ENCODE measurements at places on chromosomes 3 and 15.

- DNase-seq, result no peak
These were observed 204.1 kb upstream of the DPH6 start for GRCh38 chr15:35750051-35750450.

DNA sequence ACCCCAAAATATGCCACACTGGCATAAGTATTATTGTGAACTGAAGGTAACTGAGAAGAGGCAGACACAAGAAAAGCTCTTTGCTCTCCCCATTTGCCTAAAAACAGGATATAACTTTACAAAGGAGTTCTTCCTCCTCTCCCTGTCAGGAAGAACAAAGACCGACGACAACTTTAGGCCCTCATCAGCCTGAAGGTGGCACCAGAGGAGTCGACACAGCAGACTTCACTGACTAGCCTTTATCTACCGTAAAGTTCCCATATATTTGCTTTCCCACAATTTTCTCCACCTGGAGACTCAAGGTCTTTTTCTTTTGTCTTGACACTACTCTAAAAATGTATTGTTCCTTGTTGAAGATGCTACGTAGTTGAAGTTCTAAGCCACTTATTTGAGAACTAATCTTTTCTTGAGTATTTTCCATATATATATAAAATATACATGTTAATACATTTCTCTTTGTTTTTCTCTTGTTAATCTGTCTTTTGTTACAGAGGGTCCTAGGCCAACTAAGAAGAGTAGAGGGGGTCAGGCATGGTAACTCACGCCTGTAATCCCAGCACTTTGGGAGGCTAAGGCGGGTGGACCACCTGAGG is 16.2 kb upstream of the XIRP1 start:
- DNase-seq, result peak; percentile 74

DNA sequence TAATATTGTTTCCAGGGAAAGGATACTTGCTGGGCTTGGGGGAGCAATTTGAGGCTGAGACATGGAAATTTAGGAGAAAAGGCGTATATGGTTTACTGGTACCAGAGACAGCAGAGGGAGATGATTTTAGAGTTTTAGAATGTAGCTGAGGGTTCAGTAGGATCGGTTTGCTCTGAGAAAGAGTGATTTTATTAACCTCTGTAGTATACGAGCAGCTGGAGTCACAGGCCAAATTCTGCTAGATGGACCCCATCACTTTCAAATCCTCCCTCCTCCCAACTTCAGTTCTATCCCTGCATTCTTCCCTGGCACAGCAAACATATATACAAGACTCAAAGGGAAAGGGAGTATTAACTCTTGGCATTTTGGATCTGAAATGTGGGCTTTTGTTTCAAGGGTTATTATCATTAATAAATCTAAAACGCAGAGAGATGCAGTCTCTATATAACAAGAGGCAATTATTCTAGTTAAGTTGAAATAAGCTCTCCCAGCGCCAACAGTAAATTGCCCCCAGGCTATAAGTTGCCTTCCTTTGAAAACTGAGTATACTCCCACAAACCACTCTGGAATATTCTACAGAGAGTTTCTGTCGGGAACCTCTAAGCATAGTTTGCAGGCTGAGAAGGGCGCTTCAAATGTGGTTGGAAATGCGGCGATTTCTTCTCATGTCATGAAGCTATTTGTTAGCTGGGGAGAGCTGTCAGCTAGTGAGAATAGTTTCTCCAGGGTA is 5.4 kb downstream of the CRABP1 start:
- no peak for DNase-seq

GRCh38 chr3:46477145-46477544 is 12.4 kb upstream of the LTF start:
- DNase-seq, result no peak

DNA sequence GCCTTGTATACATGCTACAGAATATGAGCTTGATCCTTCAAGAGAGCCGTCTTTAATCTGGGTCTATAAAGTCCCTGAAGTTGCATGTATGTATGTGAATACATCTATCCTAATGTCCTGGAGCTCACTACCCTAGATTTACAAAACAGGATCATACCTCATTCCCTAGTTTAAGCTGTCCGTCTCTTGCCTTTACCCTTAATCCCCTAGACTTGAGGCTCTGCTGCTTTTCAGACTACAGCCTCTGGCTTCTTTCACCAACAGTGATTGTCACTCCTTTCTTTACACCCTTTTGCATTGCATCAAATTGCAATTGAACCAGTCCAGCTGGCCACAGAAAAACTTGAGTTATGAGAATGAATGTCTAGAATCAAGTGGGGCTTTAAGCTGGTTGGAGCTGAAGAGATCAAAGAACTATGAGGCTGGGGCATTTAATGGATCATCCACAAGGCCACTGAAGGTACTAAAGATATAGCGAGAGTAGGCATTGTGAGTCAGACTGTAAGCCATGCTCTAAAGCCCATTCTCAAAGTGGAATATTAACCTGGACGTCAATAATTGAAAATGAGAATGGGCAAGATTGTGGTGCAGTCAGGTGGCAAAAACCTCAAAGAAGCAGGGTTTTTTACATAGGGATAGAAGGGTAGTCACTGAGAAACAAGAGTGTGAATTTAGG is 12.3 kb upstream of the PLD1 start:
- DNase-seq, result no peak

DNA sequence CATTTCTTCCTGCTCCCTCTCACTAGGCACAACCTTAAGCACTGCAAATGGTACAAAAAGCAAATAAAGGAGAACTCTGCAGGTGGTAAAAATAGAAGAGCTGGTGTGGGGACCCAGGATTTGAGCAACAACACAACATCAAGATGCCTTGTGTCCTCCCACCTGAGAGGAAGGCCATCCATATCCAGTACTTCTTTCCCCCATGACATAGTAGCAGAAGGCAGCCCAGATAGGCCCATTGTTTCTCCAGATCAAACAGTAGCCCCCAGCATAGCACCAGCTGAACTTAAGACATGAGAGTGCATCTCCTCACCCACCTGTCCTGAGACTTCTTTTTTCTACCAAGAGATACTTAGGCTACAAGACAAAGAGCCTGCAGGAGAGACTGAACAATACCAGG is 180.5 kb downstream of the GOLGA6L6 start:
- no peak for DNase-seq

DNA sequence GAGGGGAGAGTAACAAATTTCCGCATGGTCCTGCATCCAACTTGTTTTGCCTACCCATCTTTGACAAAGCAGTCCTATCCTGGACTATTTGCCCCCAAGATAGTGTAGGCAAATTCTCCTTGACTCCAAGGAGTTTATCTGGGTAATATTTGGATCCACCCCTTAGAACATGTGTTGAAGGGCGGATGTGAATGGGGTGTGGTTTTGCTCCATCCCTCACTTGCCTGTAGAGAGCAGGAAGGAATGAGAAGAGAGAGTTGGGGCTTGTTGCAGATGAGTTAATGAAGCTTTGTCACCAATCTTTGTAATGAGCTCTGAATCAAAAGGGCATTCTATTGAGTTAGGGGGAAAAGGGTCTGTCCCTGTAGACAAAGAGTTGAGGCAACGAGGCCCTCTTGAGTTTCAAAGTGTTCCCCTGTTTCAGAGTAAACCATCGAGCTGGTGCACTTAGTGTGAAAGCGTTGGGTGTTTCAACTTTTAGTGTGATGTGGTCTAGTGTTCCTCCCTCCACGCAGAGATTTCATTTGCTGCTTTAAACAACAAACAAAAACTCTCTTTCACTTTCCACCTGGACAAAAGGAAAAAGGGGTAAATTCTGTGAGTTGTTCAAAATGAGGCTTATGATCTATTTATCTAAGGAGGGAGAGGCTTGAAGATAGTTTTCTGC is 42.2 kb upstream of the PPARG start:
- no peak for DNase-seq

DNA sequence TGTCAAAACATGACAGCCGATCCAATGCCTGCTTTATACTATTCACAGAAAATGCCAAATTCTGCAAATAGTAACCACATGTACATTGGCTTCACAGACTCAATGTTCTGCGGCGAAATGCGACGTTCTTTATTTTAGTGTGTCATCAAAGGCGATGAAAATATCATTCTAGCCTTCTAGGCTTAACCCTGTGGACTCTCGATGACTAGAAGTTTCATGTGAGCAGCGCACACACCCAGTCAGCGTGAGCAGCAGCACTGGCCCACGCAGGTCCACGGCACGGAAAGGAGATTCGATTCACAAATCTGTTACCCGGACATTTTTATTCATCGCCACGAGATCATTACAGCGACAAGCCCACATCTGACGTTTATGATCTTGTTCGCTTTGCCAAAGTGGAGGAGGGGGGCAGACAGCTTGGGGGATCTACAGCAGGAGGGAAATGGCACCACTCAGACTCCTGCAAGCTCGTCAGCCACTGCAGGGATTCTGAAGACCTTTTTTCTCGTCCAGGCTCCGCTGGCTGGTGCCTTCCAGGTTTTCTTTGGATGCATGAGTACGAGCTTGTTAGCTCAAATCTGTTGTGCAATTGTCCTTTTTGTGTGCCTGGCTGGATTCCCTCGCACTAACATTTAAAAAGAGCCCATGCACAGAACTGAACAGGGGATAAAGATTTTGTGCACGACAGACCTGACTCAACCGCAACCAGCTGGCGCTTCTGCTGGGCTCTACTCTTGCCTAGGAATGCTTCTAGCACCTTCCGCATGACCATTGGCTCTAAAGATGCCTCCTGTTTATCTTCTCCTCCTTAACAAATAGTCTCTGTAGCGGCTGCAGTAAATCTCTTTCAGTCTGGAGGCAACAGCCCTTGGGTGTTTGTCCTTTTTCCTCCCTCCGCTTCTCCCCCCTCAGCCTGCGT is 938.4 kb downstream of the MCTP2 start:
- no peak for DNase-seq

- no peak for DNase-seq
These were observed 1.7 kb downstream of the TM4SF4 start for GRCh38 chr3:149476225-149476624.

DNA sequence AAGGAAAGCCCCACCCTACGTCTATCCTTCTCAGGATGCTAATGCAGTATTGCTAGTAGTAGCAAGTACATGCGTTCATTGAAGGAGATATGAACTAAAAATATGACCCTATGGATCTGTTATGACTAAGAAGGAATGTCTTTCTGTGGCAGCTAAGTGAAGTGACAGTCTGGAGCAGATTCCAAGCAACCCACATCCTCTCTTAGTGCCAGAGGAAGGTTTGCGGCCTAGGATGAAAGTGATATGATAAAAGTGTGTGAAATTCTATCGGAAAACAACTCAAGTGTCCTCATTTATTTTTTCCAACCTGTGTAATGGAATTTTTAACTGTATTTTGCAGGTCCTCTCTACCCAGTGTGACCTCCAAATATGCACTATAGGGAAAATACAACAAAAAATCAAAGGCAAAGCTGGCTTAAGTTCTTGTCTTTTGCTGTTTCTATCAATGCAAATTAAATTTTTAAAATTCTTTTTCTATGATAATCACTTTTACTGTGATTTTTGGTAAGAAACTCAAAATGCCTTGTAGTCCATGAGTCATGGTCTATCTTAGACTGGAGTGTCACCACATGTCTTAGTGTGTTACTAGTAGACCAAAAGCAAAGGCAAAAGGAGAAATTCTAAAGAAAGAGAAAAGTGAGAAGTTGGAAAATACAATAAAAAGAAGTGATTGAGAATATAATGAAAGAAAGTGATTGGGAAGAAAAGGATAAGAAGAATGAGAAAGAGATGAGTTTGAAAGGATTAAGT is 161.2 kb upstream of the TMCO5A start:
- DNase-seq, result peak; percentile 74

DNA sequence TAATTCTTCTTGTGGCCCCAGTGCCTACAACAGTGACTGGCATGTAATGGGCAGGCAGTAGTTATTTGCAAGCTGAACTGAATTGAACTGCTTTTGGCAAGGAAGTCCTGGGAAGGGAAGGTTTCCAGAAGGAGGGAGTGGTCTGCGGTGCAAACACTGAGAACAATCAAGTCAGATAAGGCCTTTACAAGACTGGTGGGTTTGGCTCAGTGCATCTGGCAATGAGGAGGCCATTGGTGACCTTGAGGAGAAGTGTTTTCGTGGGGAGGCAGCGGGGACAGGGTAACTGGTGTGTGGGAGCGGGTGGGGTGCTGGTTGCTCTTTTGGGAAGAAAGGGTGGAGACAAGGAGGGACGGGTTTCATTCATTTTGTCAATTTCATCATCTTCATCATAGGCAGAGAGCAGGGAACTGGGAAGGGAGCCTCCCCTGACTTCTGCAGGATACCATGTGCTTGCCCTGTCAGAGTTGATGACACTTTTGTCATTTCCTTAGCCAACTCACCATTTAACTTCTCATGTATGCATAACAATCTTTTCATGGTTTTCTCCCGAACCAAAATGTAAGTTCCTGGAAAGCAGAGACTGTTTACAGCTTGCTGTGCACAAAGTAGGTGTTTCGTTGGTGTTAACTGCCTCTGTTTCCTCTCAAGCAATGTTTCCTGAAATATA is 8.4 kb upstream of the EHD4 start:
- DNase-seq, result no peak

GRCh38 chr3:55180936-55181535 is 253.2 kb upstream of the LRTM1 start:
- peak; percentile 56 for DNase-seq

GRCh38 chr3:63585927-63586326 is 66.5 kb upstream of the SNTN start:
- DNase-seq, result no peak

DNA sequence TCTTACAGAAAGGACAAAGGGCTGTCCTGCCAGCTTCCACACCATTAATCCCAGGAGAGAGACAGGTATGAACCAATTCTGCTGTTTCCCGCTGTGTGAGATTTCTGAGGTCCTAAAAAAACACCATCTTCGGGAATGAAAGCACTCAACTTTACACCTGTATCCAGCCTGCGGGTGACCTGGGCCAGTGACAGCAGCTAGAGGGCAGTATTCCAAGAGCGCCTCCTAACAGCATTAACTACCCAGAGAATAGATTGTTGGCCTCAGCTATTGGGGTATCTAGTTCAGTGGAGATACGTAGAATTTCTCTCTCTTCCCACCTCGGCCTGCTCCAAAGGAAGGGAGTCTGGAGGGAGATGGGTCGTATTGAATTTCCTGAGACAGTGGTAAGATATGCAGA is 55.1 kb downstream of the WDR76 start:
- no peak for DNase-seq

GRCh38 chr3:108296239-108296638 is at the start of gene HHLA2:
TSS of gene HHLA2 (plus strand) at chr3:108296548. CDS start at chr3:108351814, 55,266 bp downstream.
- DNase-seq, result no peak

DNA sequence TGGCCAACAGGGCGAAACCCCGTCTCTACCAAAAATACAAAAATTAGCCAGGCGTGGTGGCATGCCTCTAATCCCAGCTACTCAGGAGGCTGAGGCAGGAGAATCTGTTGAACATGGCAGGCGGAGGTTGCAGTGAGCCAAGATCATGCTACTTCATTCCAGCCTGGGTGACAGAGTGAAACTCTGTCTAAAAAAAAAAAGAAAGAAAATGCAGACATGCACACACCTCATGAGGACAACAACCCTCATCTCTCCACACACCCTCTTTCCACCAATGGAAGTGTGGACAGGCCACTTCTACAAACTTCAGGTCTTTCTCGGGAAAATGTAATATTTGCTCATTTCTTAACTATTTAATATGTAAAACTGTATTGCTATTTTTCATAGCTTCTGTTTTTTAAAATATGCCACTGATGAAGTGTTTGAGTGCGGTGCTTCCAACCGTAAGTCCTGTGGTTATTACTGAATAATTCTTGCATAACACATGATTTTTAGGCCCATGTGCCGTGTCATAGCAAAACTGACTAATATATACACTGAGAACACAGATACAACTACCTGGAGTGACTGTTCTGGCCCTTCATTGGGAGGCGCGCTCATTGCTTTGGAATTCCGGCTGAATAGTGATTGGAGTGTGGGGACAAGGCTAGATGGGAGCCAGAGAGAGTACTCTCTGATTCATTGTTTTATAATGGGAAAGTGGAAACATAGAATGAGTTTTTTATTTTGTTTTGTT is 23.1 kb downstream of the LRRC31 start:
- peak; percentile 19 for DNase-seq

Data from myocyte (in vitro differentiated cells).